Liver (tissue), 10 donors: ENCODE measurements at places on chromosomes 5 and 9. TPM values are rescaled to one million over a fixed set of nuclear protein-coding genes. Genes with fewer than 3 reads are reported as not detected.

DND1 gene
- 0.92 TPM for total RNA-seq

DNA sequence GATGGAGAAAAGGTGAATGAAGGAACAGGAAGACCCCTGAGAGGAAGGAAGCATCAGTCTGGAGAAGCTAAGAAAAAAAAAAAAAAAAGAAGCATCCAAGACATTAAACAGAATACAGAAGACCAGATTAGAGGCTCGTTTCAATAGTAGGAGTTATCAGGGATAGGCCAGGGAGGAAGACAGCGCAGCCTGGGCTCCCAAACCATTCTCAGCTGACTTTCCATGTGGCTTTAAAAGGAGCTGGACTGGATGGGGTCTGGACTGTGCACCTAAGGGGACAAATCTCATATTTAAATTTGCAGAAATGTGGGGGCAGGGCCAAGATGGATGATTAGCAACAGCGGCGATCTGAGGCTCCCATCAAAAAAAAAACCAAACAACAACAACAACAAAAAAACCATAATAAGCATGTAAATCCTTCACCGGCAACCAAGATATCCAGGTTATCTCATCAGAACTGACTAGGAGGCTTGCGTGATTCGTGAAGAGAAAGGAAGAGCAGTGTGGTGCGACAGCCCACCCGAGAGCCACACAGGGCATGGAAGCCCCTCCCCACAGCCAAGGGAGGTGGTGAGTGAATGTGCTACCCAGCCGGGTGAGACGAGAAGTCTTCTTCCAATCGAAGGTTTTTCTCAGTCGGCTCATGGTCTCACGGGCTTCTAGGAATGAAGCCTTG is 114.9 kb upstream of the ADAMTS16 start:
- DNase-seq: no peak

DNA sequence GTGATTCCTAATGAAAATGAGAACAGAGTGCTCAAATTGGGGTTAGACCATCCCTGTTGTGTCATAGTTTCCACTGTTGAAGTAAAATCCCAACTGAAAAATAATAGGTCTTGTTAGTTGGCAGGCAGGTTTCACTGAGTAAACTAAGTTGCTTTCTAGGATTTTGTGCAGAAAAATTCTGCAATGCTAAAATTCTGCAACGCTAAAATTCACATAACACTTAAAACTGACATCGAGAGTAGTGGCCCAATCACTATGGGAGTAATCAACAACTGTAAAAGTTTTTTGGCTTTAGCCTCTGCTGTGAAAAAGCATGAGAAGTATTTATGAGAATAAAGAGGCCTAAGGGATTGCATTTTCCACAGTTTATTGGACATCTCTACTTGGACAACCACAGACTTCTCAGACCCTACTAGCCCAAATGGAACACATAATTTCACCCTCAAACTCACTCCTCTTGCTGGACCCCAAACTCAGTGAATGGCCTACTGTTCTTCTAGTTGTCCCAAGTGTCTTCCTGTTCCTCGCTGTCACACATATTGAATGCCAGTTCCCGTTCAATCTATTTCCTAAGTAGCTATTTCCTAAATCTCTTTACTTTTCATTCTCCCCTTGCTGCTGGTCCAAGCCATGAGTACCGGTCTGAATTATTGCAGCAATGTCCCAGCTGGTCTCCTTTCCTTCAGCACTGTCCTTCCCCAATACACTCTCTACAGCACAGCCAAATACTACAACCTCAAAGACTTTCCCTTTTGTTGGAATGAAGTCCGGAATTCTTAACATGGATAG is 355.4 kb downstream of the PDE4D start:
- DNase-seq: no peak

- no peak for DNase-seq
These were observed 1619.0 kb upstream of the WWC1 start for GRCh38 chr5:166672431-166672830.

GRCh38 chr5:132257131-132258101 is at the start of gene PDLIM4:
TSS of gene PDLIM4 (plus strand) at chr5:132257696. CDS start at chr5:132257735, 39 bp downstream.
- DNase-seq: peak; percentile 38

DNA sequence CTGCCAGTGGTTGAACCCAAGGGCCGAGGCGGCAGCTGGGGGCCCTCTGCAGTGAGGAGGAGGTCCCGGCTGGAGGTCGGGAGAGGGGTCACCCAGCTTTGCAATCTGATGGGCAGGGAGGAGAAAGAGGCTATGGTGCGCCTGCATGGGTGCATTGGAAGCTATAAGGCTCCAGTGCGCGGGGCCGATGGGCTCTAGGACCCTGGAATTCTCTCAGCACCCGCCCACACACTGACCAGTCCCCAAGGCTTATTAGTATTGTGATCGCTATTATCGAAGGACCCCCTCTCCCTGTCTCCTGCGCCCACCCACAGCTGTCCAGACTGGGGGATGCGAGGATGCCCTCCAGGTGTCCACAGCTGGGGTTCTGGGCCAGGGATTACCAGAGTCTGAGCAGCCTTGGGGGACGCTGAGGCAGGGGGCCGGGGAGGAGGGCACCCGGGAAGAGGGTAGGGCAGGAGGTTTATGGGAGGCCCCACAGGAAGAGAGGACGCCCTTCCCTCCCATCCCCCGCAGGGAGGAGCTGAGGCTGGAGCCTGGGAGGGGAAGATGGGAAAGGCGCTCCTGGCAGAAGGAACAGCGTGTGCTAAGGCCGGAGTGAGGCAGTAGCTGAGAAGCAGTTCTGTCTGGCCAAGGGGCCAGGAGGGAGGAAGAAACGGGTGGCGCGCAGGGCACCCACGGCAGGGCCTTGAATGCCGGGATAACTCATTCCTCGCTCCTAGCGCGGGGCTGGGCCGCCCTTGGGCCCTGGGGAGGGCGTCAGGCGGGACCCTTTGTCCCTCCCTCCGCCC is 24.2 kb downstream of the C9orf50 start:
- DNase-seq: no peak

- no peak for DNase-seq
These were observed 38.7 kb downstream of the SPRY4 start for GRCh38 chr5:142286111-142286510.

- DNase-seq: no peak
These were observed 241.2 kb upstream of the TNC start for GRCh38 chr9:115359017-115359780.
